ENCODE measurements at places on chromosomes 3 and 15.

- DNase-seq: no peak
Observed at GRCh38 chr15:82062479-82063454, 16.9 kb upstream of the MEX3B start.

GRCh38 chr3:111904376-111905241 is 45.5 kb downstream of the PHLDB2 start:
- DNase-seq: no peak

DNA sequence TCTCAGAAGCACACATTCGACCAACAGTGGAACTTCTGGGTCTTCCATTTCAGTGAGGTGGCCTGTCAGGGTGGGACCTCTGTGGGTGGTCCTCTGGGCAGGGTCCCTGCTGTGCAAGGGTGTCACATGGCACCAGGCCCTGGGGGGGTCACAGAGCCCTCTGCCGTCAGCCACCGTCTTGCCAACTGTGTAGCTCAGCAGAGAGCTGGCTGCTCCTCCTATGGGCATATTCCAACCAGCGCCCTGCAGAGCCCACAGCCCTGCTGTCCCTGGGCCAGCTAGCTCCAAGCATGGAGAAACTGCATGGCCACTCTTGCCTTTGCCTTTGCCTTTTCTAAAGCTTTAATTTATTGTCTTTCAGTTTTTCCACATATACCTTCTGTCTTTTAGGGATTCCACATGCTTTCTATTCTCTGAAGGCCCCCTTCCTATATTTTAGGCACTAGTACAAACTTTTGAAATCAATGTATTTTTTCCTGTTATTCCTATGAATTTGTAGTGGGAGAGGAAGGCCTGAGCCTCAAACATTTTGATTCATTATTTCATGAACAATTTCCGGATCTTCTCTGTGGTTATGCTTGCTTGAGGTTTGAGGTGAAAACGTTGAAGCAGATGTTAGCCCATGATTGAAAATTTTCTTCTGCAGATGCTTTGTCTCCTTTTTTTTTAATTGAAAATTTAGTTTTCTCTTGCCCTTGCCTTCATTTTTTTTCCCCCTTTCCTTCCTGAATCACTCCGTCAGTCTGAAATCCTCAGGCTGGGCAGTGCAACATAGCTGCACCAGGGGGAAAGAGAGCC is 11.7 kb downstream of the IQCF1 start:
- DNase-seq: no peak

GRCh38 chr3:135170732-135171131 is 375.7 kb downstream of the EPHB1 start:
- DNase-seq: no peak

- no peak for DNase-seq
Observed at GRCh38 chr3:21665444-21666100, 85.4 kb downstream of the ZNF385D start.

DNA sequence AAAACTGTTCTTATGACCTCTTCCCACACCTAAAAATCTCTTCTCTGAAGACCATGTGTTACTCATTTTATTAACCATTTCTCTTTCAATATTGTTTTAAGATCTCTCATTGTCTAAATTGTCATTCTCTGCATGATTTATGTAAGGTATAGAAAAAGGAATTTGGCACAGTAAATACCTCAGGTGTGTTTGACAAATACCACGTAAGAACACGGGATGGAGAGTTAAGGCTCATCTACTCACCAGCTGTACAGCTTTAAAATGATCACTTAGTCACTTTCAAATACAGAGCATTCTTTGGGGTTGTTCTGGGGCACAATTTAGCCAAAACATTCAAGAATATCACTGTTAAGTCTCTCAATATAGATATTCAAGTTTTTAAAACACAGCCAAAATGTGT is 627.1 kb downstream of the MCTP2 start:
- DNase-seq: no peak

DNA sequence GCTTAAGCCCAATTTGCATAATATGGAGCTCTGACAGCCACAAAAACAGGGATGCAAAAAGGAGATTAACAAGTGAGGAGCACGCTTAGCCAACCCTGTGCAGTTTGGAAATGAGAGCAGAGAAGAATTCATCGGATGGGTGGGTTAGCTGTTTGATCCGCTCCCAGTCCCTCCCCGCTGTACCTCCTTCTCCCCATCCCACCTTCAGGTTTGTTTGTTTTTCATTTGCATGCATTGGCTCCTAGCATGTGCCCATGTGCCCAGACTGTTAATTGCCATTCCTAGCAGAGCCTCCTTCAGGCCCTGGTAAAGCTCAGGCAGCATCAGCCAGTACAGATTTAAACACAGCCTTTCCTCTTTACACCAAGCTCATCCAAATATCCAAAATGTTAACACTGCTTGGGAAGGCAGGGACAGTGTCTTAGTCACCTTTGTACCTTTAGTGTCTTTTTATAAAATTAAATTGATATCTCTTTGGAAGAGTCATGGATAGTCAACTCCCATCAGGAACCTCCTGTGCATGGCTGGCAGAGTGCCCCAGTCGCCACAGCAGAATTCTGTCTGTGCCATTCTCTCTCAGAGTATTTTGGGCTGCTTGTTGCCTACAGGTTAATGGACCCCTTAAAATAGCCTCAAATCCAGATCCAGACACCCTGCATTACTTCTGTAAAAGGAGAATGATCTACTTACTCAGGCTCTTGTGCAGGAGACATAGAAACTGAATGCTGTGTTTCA is 244.2 kb downstream of the LSAMP start:
- DNase-seq: no peak

GRCh38 chr3:132966374-132966773 is 71.8 kb upstream of the TMEM108 start:
- DNase-seq: no peak

GRCh38 chr3:56956906-56957305 is 103.6 kb upstream of the SPATA12 start:
- DNase-seq: no peak

DNA sequence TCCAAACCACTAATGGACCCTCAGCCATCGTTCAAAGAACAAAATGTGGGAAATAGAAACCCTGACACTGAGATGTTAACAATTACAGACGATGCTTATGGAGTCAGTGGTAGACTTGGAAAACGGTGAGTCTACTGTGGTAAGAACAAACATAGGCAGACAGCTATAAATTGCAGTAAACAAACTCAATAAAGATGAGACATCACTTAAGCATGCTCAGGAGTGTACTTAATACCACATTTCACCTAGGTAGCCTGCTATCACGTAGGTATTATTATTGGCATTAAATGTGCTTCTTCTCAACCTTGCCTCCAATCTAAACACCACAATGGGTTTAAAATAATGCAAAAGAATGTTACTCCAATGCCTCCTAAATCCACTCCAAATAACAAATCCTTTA is 2.5 kb downstream of the OSBPL10 start:
- no peak for DNase-seq

GRCh38 chr3:60246361-60246760 is 1004.9 kb downstream of the FHIT start:
- no peak for DNase-seq

- no peak for DNase-seq
Observed at GRCh38 chr15:48006031-48006511, 114.7 kb upstream of the SLC24A5 start.

DNA sequence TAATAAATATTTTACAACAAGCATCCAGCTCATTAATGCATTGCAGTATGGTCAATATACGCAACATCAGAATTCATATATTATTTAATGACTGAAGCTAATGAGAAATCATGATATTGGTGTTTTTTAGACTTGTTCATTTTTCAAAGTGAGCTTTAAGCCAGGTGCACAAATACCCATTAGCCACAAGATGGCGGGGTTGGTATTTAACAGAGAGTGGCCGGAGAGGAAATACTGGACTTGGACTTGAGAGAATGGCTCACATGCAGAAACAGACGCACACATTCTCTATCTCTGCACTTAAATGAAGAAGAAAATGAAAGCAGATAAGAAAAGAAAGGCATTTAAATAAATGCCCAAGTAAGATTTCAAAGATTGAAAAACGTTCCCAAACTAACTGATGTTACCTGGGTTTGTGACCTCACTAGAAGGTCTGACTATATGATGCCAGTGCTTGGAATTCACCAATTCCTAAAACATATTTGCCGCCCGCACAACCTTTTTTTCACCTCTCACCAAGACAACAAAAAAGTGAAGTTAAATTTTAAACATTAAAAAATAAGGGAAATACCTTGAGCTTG is 21.2 kb upstream of the CRBN start:
- peak; percentile 20 for DNase-seq

- no peak for DNase-seq
Observed at GRCh38 chr3:183114384-183115178, 15.3 kb upstream of the MCCC1 start.

DNA sequence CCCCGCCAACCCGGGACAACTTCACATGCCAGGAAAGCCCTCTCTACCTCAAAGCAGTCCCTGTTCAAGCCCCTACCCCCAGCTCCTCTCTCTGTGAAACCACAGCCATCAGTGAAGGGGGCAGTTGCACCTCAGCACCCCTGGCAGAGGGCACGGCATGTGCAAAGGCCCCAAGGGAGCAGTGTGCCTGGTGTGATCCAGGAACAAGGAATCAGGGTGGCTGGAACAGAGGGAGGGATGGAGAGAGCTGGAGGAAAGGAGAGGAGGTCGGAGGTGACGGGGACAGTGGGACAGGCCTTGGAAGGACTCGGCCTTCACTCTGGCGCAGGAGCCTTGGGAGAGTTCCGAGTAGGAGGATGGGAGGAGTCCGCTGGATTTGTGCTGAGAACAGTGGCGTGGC is 26.5 kb upstream of the IQSEC1 start:
- no peak for DNase-seq

- no peak for DNase-seq
Observed at GRCh38 chr15:29117778-29118177, 151.8 kb downstream of the NSMCE3 start.

GRCh38 chr3:151299006-151299405 is 17.6 kb downstream of the GPR87 start:
- DNase-seq: no peak

- DNase-seq: no peak
Observed at GRCh38 chr15:83930392-83931212, 276.7 kb downstream of the ADAMTSL3 start.

DNA sequence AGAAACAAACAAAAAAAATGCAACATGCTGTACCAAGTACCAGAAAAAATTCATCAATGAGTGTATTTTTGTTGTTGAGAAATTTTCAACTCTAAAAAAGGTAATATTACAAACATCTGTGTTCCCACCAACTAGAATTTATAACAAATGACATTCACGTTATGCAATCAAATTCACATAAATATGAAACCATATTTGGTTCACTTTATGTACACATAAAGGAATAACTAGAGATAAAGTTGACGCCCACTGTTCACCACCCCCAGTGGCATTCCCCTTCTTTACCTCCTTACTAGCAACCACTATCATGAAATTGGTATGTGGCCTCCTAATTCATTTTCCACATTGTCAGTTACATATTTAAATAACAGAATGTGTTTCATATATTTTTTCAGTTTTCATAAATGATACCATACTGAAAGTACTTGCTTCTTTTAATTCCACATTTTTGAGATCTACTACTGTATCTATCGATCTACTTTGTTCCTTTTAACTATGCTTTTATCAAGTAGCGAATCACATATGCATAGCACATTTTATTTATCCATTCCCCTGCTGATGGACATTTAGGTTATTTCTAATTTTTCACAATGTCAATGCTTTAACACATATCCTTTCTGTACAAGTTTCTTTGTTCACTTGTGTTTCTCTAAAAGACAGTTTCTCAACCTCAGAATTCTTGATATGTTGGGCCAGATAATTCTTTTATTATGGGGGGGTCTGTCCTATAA is 34.5 kb downstream of the TBC1D5 start:
- no peak for DNase-seq

DNA sequence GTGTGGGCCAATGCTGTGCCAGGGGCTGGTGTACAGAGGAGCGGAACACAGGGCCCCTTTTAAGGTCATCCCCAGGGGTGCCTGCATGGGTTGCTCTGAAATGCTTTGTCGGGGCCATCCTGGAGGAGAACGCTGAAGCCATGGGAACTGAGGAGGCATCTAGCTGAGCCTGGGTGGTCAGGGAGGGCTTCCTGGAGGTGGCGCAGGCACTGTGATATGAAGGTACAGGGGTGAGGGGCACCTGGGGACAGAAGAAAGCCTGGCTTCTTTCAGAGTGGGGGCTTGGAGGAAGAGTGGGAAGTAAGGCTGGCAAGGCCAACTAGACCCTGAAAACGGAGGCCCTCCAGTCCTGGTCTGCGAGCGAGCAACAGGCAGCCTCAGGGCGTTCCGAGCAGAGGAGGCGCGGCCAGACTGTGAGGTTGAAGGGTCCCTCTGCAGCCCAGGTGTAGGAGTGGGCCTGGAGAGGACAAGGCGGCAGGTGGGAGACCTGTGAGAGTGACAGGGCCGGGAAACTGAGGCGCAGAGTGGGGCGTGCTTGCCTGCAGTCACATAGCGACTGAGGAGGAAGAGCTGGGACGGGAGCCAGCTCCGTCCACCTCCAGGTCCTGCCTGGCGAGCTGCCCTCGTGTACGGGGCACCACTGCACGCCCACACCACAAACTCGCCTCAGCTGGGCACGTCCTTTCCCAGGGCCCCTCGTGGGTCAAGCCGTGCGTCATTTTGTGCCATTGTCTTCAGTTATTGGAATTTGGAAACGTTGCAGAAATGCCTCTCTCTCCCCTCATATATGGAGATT is 4.1 kb downstream of the FBLN2 start:
- no peak for DNase-seq

- DNase-seq: no peak
Observed at GRCh38 chr3:55461896-55462295, 25.2 kb downstream of the WNT5A start.

DNA sequence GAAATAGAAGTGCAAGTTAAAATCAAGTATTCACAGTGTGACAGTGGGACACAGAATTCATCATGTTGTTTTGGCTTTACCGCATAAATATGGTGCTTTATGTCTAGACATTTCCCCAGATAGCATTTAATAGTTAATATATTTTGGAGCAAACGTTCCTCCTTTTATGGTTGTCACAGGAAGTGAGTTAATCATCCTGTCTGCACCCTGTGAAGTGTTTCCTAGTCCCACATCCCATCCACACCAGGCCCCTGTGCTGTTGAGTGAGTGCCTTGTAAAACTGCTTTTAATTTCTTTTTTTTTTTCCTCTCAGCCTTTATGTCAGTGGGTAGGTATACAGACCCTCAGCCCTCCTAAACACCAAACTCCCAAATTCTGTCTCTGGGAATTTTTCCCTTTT is 393.7 kb downstream of the FEZF2 start:
- no peak for DNase-seq

DNA sequence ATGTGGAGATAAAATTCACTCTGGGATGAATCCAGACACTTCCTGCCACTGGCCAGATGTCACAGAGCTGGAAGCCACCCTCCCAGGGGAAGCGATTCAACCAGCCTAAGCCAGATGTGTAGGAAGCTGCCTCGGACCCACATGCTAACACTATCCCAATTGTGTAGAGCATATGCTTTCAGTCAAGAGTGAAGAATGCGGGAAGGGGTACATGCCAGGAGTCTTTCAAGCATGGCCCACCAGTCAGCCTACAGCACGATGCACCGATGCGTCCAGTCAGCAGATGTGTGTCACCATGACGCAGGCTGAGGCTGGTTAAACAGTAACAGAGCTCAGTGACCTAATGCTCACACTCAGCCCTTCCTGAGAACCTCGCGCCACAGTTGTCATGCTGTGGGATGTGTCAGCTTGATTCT is 38.8 kb upstream of the BNC1 start:
- no peak for DNase-seq

GRCh38 chr3:133948131-133948810 is 52.6 kb upstream of the RAB6B start:
- no peak for DNase-seq

- no peak for DNase-seq
Observed at GRCh38 chr3:128335621-128336296, 130.9 kb downstream of the DNAJB8 start.
